ENCODE measurements at places on chromosomes 5 and 9. TPM values are rescaled to one million over a fixed set of nuclear protein-coding genes. Genes with fewer than 3 reads are reported as not detected.

- no peak for DNase-seq
Observed at GRCh38 chr5:57586649-57587048, 104.0 kb upstream of the ACTBL2 start.

GRCh38 chr9:108654566-108654965, 201.2 kb downstream of the ACTL7B start:
- no peak for DNase-seq

The IFNA5 gene
- total RNA-seq, result not detected

The ZFP37 gene
- total RNA-seq, result 1.1 TPM

Measured in heart right ventricle (tissue), 16 donors.